Renal cortex interstitium (tissue), 15 donors: ENCODE measurements at places on chromosomes 5 and 9.

- DNase-seq = peak; percentile 42
Observed at GRCh38 chr9:85024374-85024773, 354.8 kb downstream of the NTRK2 start.

DNA sequence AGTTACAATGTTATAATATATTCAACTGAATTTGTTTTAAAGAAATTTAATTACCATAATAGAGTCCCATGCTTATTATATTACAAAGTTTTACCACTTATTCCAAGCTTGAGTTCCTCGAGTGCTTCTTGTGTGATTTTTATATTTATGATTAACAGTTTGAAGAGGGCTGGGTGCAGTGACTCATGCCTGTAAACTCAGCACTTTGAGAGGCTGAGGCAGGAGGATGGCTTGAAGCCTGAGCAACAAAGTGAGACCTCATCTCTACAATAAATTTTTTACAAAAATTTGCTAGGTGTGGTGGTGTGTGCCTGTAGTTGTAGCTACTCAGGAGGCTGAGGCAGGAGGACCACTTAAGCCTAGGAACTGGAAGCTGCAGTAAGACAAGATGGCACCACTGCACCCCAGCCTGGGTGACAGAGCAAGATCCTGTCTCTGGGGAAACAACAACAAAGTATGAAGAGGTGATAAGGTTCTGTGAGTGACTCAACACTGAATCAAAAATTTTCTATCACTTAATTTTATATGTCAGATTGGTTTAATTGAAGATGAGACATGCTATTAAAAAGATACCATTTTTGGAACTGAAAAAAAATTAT is 9.2 kb downstream of the POC5 start:
- DNase-seq = no peak

DNA sequence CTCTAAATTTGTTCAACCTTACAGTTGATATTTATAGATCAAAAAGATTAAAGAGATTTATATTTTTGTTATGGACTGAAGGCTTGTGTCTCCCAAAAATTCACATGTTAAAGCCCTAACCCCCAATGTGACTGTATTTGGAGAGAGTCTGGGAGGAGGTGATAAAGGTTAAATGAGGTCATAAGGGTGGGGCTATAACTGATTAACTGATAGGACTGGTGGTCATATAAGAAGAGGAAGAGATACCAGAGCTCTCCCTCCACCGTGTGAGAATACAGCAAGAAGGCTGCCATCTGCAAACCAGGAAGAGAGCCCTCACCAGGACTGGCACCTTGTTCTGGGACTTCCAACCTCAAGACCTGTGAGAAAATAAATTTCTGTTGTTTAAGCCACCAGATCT is 264.3 kb downstream of the ENC1 start:
- no peak for DNase-seq

- no peak for DNase-seq
Observed at GRCh38 chr9:118446943-118447639, 742.9 kb downstream of the TLR4 start.

DNA sequence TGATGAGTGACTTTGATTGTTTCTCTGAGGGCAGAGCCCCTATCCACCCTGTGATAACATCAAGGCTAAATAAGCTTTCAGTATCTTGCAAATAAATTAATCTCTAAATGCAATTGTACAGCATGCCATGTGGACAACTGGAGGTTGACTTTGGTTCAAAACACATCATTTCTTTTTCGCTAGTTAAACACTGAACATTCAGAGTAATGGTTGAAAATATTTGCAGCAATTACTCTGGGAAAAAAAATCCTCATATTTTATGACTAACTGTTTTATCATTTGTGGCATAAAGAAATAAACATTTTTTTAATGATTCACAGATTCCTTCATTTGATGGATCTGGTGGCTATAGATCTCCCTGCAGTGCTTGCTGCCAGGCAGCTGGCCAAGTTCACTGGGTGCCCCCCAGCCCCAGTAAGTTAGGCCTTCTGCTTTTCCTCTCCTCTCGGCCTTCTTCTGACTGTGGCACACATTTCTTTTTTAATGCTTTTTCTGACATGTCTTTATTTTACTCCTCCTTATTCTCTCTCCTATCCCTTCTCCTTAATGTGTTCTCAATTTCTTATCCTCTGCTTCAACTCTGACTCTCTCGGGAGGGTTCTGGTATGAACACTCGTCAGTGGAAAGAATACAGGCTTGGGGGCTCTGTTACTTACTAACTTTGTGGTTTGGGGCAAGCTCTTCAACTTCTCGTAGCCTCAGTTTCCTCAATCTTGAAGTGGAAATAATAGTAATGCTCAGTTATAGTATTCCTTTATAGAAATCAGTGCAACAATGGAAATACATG is 69.6 kb downstream of the ADAMTSL1 start:
- peak; percentile 48 for DNase-seq

DNA sequence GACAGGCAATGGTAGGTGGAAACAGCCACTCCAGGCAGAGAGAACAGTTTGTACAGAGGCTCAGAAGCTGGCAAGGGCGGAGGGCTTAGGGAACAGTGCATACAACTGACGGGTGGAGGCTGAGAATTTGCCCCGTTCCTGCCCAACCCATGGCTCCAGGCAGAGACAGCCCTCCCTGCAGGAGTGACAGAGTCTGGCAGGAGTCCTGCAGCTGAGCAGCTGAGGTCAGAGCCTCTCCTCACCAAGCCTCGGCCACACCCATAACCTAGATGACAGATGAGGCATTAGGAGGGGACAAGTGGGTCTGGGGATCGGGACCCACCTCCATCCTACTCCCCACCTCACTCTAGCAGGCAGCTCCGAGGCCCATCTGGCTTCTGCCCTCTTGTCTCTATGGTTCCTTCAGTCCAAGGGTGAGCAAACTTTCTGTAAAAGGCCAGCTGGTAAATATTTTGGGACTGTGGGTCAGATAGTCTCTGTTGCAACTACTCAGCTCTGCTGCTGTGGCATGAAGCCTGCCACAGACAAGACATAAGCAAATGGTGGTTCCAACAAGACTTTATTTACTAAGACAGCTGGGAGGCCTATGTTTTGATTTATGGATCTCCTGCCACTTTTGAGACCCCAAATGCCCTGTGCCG is 83.7 kb downstream of the SH3TC2 start:
- no peak for DNase-seq

GRCh38 chr5:93044859-93045666 is 536.0 kb downstream of the NR2F1-AS1 start:
- no peak for DNase-seq

GRCh38 chr9:80143899-80144298 is 572.1 kb downstream of the TLE4 start:
- no peak for DNase-seq

DNA sequence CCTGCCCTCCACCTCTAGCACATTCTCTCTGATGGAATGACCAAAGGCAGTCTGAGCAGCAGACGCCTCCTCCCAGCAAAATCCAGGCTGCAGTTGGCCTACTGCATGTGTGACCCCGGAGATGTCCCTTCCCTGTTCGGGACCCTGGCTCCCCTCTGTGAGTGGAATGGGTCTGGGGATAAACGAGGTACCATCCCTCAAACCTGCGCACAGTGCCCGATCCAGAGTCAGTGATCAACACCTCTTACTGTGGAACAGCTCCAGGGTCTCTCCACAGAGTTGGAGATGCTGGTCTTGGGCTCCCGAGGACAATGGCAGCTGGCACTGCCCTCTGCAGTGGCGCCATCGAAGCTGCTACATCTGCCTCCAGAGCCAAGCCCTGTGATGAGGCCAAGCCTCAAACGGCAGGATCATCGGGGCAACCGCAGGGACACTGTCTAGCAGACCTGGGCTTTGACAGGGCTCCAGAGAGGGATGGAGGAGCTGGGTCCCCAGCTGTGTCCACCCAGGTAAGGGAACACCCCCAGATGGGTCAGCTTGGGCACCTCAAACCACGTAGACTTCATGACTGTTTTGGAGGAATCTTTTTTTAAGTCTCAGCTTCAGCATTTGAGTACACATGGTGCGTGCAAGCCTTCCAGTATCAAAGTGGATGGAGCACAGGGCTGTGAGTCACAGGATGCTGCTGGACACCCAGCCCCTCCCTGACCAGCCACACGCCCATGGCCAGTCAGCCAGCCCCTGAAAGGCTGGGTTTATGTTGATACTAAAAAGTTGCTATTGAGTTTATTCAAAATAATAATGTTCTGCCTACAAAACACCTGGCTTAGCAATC is 13.0 kb downstream of the MED10 start:
- no peak for DNase-seq

GRCh38 chr5:159894149-159894720 is 22.0 kb upstream of the ADRA1B start:
- no peak for DNase-seq

- no peak for DNase-seq
Observed at GRCh38 chr5:35598707-35599370, 18.8 kb upstream of the SPEF2 start.

GRCh38 chr9:114972510-114973136 is 42.2 kb upstream of the TNFSF8 start:
- no peak for DNase-seq

GRCh38 chr5:9543311-9543920 is 2.5 kb downstream of the SEMA5A start:
- DNase-seq = no peak

GRCh38 chr9:91820949-91821880 is 128.8 kb downstream of the ROR2 start:
- DNase-seq = no peak

- no peak for DNase-seq
Observed at GRCh38 chr9:69465473-69465872, 140.5 kb downstream of the ENTREP1 start.

DNA sequence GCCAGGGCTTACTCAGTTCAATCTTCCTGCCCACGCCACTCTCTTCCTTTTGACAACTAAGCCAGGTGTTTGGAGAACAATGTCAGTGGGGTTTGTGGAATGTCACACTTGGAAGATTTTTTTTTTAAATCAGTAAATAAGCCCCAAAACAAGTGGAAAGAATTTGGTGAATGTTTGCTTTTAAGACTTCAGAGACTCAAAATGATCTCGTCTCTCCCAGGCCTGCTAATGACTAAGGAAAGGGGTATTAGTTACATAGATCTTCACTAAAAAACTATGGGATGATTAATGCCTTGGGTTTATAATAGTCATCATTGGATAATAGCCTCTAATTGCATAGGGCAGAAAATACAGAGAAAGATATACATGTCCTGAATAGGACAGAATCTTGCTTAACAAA is 166.4 kb downstream of the DMRT2 start:
- no peak for DNase-seq

DNA sequence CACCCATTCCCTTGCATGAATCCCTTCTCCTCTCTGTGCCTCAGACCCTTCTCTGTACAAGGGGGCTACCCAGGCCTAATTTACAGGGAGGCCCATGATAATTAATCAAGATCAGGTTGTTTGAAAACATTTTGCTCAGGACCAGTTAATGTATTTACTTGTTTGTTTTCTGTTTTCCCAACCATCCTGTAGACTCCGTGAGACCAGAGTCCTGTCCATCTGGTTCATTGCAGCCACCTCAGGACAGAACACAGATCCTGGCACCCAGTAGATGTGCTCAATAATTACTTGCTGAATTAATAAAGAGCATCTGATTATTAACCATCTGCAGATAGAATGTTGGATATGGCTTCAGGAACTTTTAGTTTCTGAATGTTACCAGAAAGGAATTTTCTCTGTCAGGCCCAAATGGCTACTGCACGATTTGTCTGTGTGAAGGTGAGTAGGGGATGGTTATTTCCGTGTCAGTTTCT is 27.3 kb downstream of the FOXI1 start:
- no peak for DNase-seq

- no peak for DNase-seq
Observed at GRCh38 chr5:72228960-72229359, 91.1 kb downstream of the MRPS27 start.

DNA sequence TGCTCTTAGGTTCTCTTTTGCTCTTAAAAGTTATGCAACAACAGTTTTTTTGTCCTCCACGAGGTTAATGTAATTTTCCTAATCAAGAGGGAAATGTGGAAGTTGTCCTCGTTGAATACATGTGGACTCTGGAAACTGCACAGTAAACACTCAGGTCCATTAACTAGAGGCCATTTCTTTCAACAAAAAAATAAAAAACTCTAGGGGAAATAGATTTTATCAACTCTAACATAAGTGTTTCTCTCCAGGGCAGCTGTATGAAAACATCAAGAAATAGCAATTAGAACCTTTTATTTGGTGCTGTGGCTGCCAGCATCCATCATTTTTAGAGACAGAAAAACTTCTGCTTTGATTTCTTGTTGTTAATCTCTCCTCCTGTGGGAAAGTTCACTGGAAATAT is 288.6 kb downstream of the ICE1 start:
- DNase-seq = no peak

DNA sequence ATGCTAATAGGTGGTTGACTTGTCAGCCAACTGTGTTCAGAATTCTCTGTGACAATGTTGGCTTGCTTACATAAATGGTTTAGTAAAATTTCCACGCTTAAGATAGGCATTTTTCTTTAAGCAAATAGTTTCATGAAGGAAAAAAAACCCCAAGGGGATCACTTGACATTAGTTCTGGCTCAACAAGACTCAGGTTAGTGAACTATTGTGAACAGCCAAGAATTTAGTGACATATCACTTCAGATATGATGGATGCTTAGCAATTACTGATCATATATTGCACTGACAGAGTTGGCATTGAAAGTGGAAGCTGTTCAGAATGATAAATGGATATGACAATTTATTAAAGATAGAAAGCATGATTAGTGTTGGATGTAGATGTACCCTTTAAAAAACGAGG is 218.5 kb downstream of the TMEM232 start:
- DNase-seq = no peak

DNA sequence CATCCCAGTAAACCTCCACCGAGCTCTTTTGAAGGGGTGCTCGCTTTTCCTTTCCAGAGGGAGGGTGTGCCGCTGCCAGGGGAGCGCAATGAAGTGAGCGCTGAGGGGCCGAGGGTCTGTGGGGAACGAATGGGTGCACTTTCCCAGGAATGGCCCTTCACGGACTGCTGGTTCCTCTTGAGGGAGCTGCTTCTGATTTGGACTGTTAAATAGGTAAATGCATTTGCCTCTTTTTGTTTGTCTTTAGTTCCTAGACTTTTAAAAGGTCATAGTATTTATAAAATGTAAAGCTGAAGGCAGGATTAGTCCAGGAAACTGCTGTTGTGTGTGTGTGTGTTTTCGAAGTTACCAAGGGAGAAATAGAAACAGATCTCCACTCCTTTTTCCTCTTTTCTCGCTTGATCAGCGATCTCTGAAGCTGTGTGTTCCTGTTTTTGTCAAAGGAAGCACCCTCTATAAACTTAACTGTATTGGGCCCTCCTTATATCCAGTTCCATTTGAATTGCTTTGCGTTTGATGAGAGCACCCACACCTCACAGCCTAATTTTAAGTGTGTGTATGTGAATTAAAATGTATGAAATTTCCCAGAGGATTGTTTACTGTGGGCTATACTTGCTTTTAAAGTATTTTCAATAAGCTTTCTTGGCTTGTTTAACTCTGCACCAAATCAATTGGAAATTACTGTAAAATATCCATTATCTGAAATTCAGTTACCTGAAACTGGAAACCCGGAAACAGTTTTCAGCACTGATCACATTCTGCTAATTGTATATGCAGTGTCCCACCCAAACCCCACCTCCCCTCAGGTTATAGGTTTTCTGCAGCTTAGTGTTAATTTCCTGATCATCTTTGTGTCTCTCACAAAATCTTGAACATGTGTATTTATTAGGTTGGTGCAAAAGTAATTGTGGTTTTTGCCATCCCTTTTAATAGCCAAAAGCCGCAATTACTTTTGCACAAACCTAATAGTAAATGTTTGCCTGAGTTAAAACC is 966 bp downstream of the SNX2 start:
- peak; percentile 33 for DNase-seq
